ENCODE measurements at places on chromosomes 1 and 21.
A peak's percentile ranks its signal among the peaks of the same experiment; 100 is the strongest.

GRCh38 chr21:44982558-44983250 is 42.9 kb downstream of the SLX9 start:
- DNase-seq = peak; percentile 82

GRCh38 chr1:112981426-112981825 is 25.4 kb upstream of the SLC16A1 start:
- DNase-seq = no peak

- no peak for DNase-seq
Measured at GRCh38 chr1:12064073-12064969, 1.2 kb downstream of the TNFRSF8 start.

DNA sequence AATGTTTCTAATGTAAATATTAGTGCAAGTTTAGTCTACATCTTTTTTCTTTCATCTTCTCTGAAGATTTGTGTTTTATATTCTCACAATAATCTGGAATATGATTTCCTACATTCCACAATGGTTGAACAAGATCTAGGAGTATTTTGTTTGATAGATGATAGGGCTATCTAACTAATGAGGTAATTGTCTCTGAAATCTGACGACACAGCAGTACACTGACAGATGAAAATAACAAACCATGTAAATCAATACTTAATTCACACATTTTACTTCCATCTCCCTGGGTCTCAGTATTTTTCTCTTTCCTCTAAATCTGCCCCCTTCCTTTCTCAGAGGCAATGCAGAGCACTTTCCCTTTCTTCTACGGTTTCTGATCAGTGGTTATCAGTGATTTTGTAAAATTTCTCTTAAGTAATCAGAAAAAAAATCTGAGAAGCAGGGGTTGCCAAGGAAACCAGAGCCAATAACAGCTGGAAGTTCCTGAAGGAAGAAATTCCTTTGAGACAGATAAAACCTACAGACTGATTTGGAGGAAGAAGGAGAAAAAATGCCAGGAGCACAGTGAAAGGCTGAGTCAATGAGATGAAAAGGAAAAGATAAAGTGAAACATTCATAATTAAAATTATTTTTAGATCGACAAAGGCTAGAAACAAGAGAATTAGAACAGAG is 7.3 kb upstream of the ANKRD13C start:
- DNase-seq = peak; percentile 58

DNA sequence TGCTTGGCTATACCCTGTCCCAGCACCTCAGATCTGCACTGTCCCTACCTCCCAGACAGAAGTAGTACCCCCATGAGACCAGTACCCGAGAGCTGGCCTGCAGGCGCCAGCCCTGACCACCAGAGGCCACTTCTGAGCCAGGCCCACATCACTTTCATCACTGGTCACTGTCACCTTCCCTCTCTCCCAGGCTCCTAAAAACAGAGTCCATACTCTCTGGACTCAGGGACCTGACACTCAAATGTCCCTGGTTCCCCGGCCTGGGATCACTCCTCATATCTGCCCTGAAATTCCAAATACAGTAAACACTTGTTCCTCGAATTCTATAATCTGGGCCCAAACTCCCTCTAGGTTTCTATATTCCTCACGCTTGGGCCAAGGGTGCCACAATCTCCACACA is 18.7 kb downstream of the TMEM53 start:
- DNase-seq = peak; percentile 14

GRCh38 chr1:86271046-86271445 is 114.5 kb upstream of the COL24A1 start:
- DNase-seq = no peak

DNA sequence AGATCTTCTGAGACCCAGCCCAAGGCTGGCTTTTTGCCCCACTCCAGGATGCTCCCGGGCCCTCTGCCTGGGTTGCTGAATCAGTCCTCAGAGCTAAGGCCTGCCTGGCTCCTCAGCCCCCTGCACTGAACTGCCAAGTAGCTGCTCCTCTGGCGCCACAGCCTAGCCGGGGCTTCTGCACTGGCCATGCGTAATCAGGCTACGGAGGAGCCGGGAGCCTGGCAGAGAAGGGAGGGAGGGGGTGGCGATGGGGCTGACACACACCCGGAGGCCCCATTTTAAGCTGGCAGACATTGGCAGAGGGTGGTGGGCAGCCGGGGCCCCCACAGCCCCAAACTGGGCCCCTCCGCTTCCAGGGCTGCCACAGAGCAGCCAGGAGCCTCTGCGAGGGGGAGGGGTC is 38.7 kb downstream of the ALPL start:
- no peak for DNase-seq

DNA sequence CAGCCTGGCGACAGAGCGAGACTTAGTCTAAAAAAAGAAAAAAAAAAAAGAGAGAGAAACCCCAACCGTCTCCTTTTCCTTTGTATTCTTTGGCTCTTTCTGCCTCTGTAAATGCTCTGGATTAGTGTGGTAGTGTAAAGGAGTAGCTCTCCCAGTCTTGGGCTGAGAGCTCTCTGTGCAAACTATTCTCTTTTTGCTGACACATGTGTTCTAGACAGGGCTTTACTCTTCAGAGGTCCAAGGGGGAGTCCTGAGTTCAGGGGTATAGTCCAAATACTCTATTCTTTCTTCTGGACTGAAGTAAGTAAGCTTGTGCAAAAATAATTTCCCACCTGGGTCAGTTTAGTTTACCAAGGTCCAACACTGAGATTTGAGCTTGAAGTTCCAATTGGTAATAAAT is 183.8 kb upstream of the KCNK2 start:
- no peak for DNase-seq
